CD4-positive, alpha-beta T cell treated with Interleukin-12 subunit alpha and Interleukin-12 subunit beta, for 1 hour (primary cell): ENCODE measurements at places on chromosomes 5 and 9.

GRCh38 chr5:132566657-132567056 lies 9.9 kb downstream of the RAD50 start:
- DNase-seq, result no peak

DNA sequence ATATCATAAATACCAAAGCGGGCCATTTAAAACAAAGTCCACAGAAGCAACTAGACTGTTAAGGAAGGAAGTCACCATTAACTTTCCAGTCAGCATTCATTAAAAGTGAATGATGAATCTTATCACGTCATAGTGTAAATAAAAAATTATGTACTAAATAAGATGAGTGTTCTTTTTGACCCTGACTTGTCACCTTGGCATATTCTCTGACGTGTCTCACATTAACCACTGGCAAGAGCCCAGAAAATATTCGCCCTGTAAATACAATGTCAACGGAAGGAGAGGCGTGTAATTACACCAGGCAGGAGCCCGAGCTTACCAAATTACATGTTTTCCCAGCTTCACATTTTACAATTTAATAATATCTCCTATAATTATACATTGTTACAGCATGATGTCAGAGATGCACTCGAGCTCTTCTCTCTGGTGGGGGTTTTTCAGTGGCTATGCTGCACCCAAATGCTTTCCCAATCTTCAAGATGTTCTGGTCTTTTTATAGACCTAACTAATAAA lies 29.3 kb upstream of the UBE2QL1 start:
- DNase-seq, result no peak

- no peak for DNase-seq
Measured at GRCh38 chr9:85522459-85523092, 219.2 kb downstream of the AGTPBP1 start.

DNA sequence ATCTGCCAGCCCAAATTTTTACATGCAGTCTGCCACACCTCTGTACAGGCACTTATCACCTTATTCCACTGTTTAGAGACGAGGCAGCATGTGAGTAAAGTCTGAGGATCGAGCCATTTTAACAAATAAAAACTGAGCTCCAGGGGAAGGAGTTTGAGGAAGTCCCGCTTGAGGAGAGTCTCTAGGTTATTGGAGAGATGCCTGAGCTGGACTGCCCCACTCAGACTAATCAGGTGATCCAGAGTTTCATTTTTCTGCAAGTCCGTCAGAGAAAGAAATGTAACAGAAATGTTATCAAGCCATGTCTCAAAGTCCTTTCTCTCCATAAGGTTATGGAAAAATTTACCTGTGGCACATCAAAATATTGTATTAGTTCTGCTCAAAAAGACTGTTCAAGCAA lies 5.3 kb downstream of the FBXW2 start:
- no peak for DNase-seq

- DNase-seq, result no peak
Measured at GRCh38 chr9:28916348-28916747, 1343.1 kb upstream of the C9orf72 start.
